ENCODE measurements at places on chromosomes 12 and 14.

DNA sequence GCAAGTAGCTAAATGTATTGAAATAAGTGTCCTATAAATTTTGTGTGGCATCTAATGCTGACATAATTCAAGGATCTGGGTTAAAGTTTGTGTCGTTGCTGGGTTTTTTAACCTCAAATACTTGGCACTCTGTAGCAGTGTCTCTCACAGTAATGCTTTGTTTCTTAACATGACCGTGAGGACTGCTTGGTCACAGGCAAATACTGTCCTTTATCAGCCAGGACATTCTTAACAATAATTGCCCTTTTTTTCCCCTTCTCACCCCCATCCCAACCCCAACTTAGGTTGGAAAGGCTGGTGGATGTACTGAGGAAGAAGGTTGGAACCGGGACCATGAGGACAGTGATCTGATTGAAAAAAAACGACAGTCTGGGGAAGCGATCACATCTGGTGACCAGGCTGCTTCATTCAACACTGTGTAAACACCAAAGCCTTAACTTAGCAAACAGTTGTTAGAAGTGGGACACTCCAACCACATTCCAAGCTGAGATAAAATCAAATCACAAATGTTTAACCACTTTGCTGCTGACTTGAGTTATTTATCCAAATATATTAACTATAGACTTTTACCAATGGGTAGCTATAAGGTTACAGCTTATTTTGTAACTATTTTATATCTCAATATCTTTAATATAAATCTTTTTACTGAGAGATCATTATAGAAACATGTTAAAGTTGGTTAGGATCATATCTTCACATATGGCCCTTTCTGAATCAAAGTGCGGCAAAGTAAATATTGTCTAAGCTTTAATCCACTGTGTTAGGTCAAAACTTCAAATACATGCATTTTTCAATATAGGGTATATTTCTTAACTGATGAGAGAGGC is 48.2 kb downstream of the FOXA1 start:
- DNase-seq: no peak

DNA sequence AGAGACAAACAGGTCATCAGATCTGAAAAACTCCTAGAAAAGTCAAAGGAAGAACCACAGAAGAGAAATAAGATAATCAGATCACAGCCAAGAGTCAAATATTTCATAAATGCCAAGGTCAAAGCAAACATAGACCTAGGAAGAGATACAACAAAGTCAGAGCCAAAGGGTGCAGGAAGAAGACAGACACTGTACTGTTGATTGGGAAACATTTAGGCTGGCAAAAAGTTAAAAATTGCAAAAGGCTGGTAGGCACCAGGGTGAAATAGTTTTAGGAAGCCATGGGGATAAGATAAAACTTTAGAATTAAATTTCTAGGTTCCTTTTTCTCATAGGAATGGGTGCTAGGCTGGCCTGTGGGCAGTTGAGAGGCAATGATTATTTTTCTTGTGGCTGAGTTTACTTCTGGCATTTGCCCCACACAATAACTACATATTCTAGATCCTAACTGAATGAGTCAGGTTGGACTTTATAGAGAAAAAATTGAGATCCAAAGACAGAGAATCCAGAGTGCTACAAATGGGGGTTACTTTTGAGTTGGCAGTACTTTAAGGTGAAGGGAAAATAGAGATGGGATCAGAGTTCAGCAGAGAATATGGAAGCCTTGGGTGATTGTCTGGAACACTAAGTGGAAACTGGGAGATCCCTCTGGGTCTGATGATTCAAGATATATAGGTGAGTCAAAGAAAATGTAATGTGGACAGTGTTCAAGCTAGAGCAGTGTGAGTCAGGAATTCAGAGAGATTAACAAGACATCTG is 215.5 kb downstream of the C12orf50 start:
- no peak for DNase-seq

- DNase-seq: no peak
Measured at GRCh38 chr14:94175011-94175745, 1.1 kb downstream of the PPP4R4 start.

DNA sequence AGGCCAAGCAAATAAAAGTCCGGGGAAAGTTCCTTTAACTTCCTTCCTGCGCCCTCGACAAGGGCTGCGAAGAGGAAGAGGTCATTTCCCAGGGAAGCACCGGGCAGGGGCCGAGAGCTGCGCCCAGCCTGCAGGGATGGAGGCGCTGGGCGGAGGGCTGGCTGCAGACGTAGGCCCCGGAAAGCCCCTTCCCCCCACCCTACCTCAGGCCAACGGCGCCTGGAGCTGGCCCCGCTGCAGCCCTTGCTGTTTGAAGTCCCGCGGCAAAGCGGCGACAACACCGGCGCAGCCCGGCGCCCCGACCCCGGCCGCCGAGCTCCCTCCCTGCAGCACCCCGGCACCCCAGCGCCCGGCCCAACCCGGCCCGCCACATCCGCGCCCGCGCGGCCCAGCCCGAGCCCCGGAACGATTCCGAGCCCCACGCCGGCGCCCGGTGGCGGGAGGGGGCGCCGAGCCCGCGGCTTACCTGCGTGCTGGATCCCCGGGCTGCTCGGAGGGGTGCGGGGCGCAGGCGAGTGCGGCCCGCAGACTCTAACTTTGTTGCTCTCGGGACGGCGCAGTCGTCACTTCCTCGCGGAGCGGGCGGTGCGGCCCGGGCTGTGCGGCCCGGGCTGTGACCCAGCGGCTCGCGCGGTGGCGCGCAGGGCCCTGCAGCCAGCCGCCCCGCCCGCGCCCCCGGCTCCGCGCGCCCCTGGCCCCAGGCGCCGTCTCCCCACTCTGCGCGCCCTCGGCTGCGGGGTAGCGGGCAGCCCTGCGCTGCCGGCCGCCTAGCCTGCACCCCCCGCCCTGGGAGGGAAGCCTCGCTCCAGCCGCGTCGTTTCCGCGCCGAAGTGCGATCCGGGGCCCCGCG is 64.8 kb upstream of the PTGR2 start:
- DNase-seq: peak; percentile 63

GRCh38 chr14:102007916-102008418 is 43.6 kb downstream of the DYNC1H1 start:
- no peak for DNase-seq

DNA sequence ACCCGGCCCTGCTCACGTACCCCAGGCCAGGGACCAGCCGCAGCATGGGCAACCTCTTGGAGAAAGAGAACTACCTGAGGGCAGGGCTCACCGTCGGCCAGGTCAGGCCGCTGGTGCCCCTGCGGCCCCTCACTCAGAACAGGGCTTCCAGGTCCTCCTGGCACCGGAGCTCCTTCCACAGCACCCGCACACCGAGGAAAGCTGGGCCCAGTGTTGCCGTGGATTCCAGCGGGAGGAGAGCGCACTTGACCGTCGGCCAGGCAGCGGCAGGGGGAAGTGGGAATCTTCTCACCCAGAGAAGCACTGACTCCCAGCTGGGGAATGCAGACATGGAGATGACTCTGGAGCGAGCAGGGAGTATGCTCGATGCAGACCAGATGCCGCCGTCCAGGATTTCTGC is 7.9 kb upstream of the VAMP1 start:
- DNase-seq: no peak

GRCh38 chr12:108668542-108668941 is 34.8 kb upstream of the SELPLG start:
- no peak for DNase-seq

GRCh38 chr12:125540580-125541204 is 475.5 kb downstream of the AACS start:
- DNase-seq: no peak

GRCh38 chr12:82800185-82800584 is 113.5 kb downstream of the TMTC2 start:
- no peak for DNase-seq

DNA sequence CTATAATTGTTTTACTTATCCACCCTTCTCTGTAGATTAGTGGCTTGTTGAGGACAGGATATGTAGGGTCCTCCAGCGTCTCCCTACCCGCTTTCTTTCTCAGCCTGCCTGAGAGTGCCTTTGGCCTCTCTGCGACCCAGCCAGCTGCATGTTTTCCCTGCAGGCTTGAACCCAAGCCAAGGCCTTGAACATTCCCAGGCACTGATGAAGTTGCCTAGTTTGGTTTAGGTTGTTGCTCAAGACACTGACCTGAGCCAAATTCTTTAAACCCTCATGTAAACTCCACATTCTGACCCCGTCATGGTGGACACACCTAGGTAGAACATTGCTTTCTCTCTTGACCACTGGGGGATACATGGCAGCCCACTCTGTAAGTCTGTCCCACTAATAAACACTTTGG is 33.4 kb upstream of the TXNRD1 start:
- no peak for DNase-seq

GRCh38 chr12:1252758-1253157 is 261.7 kb downstream of the ERC1 start:
- DNase-seq: no peak

- no peak for DNase-seq
Measured at GRCh38 chr14:24417832-24418491, 11.5 kb downstream of the CBLN3 start.

- no peak for DNase-seq
Measured at GRCh38 chr14:93911975-93912615, 15.0 kb upstream of the FAM181A start.

DNA sequence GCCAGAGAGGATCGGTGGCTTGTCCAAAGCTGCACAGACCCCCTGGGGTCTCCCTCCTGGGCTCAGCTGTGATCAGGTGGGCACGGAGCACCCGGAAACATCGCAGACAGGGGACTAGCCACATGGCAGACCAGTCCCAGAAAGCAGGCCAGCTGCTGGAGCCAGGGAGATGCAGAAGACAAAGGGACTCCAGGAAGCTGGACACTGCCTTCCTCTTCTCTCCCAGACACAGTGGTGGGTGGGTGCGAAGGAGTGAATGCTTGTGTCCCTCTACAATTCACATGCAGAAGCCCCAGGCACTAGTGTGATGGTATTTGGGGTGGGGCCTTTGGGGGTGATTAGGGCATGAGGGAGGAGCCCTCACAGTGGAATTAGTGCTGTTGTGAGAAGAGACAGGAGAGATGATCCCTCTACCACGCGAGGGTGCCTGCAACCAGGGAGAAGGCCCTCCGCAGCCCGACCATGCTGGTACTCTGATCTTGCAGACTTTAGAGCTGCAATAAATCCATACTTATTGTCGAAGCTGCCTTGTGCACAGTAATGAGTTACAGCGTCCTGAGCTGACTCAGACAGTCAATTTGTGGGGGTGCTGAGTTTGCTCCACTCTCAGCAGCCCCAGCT is 95.2 kb downstream of the CALM1 start:
- no peak for DNase-seq

GRCh38 chr12:52742196-52742580 is 35.0 kb downstream of the KRT76 start:
- DNase-seq: no peak

GRCh38 chr14:101708853-101709532 is 52.5 kb upstream of the PPP2R5C start:
- DNase-seq: no peak

DNA sequence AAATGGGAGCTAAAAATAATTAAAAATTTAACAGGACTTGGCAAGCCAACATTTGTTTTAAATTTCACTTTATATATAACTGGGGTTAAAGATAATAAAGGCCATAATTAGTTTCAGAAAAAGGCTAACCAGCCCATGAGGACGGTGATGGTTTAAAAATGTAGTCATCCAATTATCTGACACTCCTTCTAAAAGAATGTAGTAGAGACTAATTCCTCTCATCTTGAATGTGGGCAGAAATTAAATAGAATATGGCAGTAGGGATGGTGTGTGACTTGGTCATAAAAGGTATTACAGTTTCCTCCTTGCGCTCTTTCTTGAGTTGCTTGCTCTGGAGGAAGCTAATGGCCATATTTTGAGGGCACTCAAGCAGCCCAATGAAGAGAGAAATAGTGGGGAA is 49.1 kb upstream of the PTPRB start:
- DNase-seq: no peak

DNA sequence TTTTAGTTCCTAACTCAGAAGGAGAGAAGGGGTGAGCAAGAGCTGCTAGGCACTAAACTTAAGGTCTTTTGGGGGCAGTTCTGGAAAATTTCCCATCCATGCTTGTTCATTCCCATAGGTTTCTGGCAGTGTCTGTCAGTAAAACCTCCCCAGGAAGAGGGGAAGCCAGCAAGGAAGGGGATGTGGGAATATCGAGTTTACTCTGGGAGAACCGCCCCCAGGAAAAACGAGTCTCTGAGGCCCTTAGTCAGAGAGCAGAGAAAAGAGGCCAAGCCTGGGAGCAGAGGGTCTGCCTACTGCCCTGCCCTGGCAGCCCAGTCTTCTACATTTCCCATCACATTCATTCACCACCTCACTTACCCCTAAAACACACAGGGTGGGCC is 55.9 kb downstream of the TMCC3 start:
- no peak for DNase-seq

DNA sequence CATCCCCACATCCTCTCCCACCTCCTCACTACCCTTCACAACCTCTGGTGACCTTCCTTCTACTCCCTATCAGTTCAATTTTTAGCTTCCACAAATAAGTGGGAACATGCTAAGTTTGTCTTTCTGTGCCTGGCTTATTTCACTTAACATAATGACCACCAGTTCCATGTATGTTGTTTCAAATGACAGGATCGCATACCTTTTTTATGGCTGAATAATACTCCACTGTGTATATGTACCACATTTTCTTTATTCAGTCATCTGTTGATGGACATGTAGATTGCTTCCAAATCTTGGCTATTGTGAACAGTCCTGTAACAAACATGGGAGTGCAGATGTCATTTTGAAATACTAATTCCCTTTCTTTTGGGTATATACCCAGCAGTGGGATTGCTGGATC is 98.7 kb downstream of the TRMT5 start:
- DNase-seq: no peak

DNA sequence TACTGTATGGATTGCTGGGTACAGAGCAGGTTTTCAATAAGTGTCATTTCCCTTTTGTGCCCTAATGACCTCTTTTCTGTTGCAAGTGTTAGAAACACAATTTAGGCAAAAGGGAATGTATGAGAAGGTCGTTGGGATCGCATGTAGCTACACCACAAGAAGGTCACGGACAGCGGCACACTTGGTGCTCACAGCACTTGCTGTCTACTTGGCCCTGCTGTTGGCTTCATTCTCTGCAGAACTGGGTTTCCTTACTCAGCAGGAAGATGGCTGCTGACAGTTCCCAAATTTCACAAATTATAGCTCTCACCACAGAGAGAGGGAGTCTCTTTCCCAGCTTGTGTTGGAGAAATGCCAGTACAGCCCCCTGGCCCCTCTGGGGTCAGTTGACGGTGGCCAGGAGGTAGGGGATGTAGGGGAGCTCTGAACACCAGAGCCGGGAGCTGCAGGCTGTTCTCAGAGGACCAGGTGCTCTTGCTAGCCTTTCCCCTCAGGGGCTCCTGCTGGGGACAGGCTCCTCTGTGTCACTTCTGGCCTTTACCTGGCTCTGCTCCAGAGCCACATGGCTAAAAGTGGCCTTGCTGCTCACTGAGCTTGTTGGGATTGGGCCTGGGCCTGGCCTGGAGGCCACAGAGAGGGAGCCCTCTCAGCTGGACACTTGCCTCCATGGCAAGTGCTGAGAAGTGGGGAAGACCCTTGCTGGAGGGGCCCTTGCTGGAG is 50.9 kb upstream of the BCL7A start:
- DNase-seq: no peak

- no peak for DNase-seq
Measured at GRCh38 chr14:74846168-74846567, 29.8 kb downstream of the PROX2 start.
